ENCODE measurements at places on chromosomes 11 and 22.

DNA sequence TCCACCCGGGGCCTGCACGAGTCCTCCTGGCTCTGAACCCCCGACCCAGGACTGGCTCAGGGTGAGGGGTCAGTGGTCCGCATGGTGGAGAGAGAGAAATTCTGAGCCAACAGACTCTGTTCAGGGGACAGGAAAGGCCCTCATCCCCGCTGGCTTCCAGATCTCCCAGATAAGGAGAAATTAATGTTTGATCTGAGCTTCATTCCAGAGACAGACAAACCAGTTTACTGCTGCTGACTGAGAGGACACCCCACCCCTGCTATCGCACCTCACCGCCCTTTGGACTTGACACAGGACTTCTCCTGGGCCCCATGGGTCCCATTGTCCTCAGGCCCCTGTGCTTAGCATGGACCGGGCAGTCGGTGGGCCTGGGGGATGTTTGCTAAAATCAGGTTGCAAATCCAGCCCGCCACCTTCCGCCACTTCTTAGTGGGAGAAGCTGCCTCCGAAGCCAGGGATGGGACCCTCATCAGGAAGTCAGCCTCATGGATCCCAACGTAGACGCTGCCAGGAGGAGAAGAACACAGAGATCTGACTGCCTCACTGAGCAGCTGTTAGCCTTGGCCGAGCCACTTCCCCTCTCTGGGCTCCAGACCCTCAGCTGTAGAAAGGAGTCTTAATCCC is 11.2 kb upstream of the UPK3A start:
- DNase-seq: no peak

GRCh38 chr22:44361391-44362126 is 48.8 kb upstream of the SHISAL1 start:
- DNase-seq: peak; percentile 78

DNA sequence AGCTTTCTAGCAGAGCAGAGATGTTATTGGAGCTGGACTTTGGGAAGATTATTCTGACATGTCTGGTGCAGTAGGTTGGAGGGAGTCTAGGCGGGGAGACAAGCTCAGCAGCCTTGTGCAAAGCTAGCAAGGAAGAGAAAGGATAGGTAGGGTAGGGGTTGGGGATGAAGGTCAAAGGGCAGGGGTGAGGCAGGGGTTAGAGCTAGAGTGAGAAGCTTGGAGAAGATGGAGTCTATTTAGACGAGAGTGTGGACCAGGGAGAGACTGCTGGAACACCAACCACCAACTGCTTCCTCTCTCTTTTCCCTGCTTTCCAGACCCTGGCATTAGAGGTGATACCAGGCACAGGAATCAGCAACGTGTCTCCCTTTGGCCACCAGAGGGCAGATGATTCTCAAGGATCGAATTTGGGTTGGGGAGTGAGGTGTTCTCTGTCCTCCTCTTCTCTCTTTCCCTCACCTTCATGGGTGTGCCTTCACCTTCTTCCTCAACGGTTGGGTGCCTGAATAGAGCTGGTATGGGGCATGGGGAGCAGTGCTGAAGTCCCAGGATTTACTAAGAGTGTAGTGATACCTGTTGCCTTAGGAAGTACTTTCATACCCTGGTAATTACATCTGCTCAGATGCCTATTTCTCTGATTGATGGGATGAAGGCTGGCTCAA is 1.8 kb upstream of the MARK2 start:
- peak; percentile 96 for DNase-seq

GRCh38 chr11:100329352-100329751 is 357.7 kb upstream of the ARHGAP42 start:
- DNase-seq: no peak

- DNase-seq: peak; percentile 50
Observed at GRCh38 chr11:65918211-65919140, at the start of gene C11orf68. Gene C11orf68 (minus strand): TSS chr11:65919062. CDS start chr11:65919031, 31 bp downstream.

DNA sequence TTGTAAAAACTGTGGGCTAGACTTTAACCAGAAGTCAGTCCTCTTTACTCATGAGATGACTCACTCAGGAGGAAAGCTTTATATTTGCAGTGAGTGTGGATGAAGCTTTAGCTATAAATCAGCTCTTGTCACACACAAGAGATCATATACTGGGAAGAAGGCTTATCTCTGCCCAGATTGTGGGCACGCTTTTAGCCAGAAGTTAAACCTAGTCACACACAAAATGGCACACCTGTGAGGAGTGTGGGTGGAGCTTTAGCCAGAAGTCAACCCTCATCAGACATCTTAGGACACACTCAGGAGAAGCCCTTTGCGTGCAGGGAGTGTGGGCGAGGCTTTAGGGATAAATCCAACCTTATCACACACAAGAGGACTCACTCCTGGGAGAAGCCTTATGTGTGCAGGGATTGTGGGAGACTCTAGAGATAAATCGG is 706.9 kb upstream of the LUZP2 start:
- DNase-seq: peak; percentile 73

- peak; percentile 23 for DNase-seq
Observed at GRCh38 chr11:606245-606644, 9.5 kb downstream of the IRF7 start.

GRCh38 chr22:32571761-32572160 is 97.2 kb downstream of the FBXO7 start:
- no peak for DNase-seq

GRCh38 chr11:34924714-34925113 is 8.3 kb downstream of the PDHX start:
- no peak for DNase-seq

DNA sequence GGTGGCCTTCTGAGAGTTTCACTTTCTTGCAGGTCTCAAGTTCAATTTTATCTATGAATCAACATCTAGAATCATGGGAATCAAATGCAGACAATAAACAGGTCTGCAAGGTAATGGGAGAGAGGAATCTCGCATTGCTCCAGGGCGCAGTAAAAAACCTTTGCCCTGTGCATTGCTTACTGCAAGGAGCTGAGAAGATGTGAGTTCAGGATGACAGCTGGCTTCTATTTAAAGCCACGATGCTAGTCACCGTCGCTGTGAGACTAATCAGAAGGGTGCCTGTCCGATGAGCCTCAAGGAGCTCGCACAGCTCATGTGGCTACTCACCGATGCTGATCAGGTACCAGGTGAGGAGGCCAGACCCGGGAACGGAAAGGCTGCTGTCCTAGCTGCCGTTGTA is 30.2 kb upstream of the APOA1 start:
- DNase-seq: no peak

GRCh38 chr11:31106968-31107576 is 262.5 kb downstream of the DCDC1 start:
- peak; percentile 56 for DNase-seq

DNA sequence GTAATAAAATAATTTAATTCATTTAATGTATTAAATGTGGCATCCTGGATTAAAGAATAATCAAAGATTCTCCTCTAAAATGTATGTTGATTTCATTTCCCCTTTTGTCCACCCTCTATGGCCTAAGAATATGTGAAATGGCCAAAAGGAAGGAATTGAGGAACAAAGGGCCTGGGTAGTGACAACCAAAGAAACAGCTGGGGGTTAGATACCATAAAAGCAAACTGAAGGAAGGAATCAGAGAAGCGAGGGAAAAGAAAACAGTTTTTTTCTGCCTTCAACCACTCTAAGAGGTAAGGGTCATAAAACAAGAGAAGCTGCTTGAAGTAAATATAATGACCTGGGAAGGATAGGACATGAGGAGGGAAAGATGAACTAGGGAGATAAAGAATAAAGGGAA is 139.3 kb downstream of the FAM76B start:
- no peak for DNase-seq

DNA sequence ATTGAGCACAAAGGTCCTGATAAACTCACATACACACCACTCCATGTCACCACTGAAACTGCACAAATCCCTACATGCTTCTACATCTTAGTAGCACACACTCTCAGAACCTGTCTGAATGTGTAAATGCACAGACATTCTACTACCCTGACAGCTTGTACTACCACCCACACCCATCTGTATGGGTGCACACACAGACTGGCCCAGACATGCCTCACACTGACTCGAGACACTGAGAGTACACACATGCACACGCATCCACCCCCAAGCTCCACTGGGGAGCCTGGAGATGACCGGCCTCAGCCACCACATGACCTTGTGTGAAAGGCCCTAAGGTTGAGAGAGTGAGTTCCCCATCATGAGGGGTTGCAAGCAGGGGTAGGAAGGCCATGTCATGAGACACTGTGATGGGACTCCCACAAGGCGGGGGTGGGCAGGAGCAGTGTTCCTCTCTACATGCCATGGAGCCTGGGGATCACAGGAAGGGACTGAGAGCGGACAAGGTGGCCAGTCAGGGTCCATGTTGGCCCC is 28.1 kb downstream of the ARAP1 start:
- DNase-seq: no peak

All from PC-3 (cell line).